Cardiac atrium fibroblast (primary cell): ENCODE measurements at places on chromosomes 2 and 18. TPM values are rescaled to one million over a fixed set of nuclear protein-coding genes. Genes with fewer than 3 reads are reported as not detected.

Gene GPBAR1
- total RNA-seq, result not detected in 2 replicates

Gene RGPD3
- total RNA-seq, result 0.32 and 0.90 TPM in 2 replicates

Gene C2orf15
- not detected in 2 replicates for total RNA-seq

Gene ABHD1
- total RNA-seq, result not detected in 2 replicates

Gene SNRPD1
- 7.2 and 8.3 TPM in 2 replicates for total RNA-seq
